ENCODE measurements at places on chromosomes 16 and 17.

DNA sequence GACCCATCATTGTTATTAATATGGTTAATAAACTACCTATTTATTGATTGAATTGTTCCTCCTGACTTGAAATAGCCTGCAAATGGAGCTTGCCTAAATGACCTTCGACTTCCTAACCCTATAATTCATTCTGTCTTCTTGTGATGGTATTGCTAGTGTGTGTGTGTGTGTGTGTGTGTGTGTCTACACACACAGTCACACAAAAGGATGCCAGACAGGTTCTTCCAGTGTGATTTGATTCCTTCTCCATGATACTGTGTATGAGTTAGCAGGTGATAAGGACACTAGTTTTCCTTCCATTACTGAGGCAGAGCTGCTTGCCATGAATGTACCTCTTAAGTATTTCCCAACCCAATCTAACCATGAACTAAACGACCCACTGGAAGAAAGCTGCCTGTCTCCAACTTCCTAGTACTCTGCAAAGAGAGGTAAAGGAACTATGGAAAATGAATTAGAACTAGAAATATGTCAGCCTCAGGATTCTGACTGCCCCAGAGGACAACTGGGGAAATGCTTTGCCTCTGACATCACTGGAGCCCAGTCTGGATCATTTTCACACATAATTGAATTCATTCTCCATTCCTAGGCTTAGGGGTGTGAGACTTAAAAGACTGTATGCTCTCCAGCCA lies 3.5 kb upstream of the CDC6 start:
- no peak for DNase-seq

DNA sequence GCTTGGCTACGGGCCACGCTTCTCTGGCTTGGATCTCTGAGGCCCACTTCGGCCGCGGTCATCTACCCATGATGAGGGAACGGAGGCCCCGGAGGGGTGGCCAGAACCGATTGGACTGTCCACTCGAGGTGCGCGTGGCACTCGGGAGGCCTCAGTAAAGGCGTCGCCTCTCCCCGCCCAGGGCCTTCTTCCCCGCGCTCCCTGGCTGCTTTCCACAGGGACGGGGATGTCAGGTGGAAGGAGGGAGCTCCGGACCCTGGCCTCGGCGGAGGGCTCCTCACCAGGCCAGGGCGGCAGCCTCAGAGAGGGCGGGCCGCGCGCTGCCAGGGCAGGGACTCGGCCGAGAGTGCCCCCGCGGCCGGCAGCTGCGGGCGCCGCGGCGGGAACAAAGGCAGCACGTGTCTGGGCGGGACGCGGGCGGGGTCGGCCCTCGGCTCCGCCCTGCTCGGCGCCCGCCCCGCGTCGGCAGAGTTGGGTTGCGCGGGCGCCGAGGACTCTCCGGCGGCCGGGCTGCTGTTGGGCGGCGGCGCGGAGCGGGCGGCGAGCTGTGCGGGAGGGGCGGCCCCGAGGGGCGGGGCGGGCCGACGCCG lies 587 bp upstream of the CDK5R1 start:
- DNase-seq = peak; percentile 80

GRCh38 chr17:29835435-29836351 lies 94.3 kb downstream of the SSH2 start:
- no peak for DNase-seq

DNA sequence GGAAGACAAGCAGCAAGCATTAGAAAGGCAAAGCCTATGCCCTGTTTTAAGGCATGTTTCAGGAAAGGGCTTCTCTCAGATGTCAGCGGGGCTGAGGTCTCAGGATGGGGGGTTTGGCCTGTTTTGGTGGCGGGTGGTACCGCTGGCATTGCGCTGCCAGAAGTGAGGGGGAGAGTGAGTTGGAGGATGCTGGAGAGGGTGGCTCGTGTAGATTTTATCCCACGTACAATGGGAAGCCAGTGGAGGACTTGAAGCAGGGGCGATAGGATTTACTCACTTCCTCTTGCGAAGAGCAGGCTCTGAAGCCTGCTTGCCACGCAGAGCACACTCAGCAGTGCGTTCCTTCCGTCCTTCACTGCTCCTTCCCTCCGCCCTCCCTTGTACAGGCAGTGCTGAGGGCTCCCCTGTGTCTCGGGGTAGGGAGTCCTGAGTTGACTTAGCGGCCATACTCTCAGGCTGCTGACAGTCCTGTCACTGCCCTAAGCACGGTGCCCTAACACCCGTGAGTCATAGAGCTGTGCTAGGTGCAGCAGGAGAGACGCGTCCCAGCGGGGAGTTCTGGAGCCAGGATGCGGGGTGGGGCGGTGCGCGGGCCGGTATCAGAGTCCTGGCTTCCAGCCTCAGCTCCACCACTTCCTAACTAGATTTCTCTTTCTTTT lies 113.1 kb downstream of the SNX29 start:
- DNase-seq = no peak
